ENCODE measurements at places on chromosomes 2 and 18.

DNA sequence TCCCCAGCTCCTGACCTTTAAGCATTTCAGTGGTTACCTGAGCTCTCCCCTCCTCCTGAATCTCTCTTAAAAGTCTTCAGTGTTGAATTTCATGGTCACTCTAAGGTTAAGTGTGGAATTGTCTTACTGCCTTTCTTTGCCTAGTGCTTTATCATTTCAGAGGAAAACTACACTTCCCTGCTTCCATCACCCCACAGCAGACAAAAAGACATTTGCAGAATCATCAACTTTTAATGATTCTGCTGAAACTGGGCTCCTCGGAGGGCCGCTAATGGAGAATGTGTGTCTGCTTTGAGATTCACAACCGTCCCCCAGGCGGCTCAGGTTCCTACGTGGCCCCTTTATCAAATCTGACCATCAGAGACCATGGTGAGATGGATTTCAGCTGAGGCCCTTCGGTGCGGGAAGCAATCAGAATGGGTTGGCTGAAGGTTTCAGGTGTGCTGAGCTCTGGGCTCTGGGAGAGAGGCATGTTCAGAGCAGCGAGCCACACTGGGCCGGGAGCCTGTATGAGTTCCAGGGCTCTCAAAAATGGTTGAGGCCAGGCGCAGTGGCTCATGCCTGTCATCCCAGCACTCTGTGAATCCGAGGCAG lies 41.9 kb upstream of the TBC1D8 start:
- no peak for DNase-seq

GRCh38 chr2:69499966-69500365 lies 62.7 kb upstream of the NFU1 start:
- DNase-seq = no peak

- DNase-seq = peak; percentile 34
Measured at GRCh38 chr2:144894612-144895599, 375.0 kb upstream of the ZEB2 start.

DNA sequence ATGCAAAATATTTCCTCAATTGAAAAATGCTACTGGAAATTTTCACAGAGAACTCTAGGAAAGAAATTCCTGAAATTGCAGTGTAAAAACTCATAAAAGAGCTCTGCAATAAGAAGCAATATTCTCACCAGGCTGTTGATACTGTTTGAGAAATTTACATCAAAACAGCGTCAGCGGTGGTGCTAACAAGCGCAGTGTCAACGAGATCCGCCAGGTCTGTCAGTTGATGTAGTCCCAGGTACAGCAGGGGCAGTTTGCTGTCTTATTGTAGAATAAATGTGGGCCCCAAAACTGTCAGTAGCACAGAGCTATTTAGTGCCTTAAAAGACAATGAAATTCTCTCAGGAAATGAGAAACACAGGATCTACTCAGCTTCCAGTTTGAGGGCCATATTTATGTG lies 611.2 kb downstream of the ARHGAP15 start:
- DNase-seq = no peak

DNA sequence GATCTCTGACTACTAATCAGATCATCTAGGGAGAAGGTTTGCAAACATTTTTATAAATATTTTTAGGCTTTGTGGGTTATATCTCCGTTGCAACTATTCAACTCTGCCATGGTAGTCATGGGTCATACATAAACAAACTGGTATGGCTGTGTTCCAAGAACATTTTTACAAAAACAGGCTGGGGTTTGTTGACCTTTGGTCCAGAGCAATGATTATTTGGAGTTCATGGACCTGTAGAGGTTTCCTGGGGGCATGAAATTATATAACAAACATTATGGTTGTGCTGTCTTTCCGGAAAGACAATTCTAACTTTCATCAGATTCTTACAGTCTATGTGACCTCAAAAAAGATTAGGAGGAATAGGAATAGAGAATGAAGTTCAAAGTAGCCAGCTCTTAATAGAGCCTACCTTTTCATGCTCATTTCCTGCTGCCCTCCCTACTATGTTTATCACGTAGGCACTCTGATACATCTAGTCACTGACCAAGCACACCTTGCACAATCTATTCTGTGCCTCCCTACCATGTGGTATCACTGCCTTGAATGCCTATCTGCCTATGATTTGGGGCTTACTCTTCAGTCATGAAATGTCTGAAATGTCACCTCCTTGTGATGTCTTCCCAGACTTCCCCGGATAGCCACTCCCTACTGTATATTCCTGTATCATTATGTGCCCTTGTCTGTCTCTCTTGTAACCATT lies 102.4 kb upstream of the SCN1A start:
- DNase-seq = no peak

GRCh38 chr2:218991674-218992168 lies 1.5 kb downstream of the CRYBA2 start:
- DNase-seq = no peak

- DNase-seq = no peak
Measured at GRCh38 chr2:660586-661359, 16.4 kb downstream of the TMEM18 start.

DNA sequence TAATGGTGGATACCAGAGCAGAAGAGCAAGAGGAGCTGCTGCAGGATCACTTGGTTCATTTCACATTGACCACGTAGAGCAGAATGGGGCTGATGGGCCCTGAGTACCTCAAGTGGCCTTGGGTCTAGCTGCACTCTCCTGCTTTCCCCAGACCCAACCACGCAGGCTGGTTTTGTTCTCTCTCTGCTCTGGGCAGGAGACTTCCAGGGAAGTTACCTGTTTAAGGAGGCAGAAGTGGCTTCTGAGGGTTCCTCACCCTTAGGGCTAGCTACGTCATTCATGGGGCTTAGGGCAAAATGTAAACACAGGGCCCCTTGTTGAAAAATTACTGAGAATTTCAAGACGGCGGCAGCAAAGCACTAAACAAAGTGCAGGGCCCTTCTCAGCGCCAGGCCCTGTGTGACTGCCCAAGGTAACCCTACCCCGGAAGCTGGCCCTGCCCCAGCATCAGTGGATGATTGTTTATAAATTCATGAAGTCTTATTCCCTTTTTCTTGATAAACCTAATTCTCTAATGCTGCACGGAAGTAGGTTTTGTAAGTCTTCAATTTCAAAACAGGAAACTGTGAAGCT lies 75.9 kb downstream of the TMEM182 start:
- no peak for DNase-seq

- DNase-seq = no peak
Measured at GRCh38 chr2:174245065-174245464, 3.3 kb downstream of the OLA1 start.

GRCh38 chr2:120904830-120905234 lies 169.2 kb downstream of the GLI2 start:
- no peak for DNase-seq

GRCh38 chr18:37464257-37464656 lies 101.3 kb downstream of the CELF4 start:
- DNase-seq = no peak

- DNase-seq = no peak
Measured at GRCh38 chr2:142241016-142241415, 110.2 kb upstream of the LRP1B start.

DNA sequence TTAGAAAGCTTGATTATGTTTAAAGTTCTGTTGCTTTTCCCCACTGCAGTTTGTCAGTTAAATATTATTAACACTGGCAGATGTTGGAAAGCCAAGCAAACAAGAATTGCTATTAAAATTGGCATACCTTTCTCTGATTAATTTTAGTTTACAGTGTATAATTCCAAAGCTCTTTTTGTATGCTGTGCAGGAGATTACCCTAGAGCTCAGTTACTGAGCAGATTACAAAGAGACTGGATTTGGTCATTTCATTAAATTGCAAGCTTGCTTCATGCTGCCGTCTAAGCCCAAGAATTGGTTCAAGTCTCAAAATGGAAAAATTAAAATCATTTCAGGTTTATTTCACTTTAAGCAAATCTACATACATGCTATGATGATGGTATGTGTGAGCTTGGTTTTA lies 2.3 kb downstream of the ASAP2 start:
- DNase-seq = no peak

GRCh38 chr2:72004976-72005375 lies 142.7 kb downstream of the CYP26B1 start:
- no peak for DNase-seq

DNA sequence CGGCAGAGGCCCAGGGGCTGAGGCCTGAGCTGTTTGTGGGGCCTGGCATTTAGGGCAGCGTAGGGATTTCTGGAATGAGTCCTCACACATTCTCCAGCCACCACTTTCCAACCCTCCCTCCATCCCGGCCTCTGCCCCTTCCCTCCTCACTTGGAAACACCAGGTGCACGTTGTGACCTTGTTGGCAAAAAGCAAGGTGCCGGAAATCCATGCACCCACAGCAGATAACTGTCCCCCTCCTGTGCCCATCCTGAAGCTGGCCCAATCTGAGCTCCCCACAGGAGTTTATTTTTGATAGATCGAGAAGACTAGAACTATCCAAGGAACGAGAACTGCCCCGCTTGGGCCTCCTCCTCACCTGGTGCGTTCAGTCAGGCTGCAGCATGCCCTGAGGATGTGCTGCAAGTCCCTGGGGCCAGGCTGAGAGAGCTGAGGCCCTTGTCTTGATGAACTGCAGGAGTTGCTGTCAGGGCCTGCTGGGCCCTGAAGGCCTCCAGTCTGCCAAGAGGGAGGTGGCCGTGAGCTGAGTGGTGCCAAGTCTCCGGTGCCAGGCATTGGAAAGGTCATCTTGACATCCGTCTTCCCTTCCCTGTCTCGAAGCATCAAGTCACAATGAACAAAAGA lies 55.8 kb downstream of the CTIF start:
- no peak for DNase-seq

DNA sequence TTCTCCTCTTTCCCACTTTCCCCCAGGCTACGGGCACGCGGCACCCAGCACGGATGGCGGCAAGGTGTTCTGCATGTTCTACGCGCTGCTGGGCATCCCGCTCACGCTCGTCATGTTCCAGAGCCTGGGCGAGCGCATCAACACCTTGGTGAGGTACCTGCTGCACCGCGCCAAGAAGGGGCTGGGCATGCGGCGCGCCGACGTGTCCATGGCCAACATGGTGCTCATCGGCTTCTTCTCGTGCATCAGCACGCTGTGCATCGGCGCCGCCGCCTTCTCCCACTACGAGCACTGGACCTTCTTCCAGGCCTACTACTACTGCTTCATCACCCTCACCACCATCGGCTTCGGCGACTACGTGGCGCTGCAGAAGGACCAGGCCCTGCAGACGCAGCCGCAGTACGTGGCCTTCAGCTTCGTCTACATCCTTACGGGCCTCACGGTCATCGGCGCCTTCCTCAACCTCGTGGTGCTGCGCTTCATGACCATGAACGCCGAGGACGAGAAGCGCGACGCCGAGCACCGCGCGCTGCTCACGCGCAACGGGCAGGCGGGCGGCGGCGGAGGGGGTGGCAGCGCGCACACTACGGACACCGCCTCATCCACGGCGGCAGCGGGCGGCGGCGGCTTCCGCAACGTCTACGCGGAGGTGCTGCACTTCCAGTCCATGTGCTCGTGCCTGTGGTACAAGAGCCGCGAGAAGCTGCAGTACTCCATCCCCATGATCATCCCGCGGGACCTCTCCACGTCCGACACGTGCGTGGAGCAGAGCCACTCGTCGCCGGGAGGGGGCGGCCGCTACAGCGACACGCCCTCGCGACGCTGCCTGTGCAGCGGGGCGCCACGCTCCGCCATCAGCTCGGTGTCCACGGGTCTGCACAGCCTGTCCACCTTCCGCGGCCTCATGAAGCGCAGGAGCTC lies 35.4 kb downstream of the KCNK3 start:
- no peak for DNase-seq

DNA sequence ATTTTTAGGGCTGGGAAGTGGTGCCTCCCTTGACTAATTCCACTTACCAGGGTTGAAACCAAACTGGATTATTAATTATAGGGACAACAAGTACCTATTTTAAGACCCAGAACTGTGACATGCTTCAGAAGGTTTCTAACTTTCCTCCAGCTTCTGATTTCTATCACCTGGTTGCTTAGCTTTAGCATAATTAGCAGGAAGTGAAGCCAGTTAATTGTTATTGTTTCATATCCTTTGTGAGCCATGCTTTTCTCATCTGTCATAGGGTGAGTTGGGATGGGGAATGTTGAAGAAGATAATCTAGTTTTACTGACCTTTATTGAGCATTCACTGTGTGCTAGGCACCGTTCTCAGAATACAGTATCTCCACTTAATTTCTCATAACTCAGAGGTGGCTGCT lies 3.2 kb downstream of the YPEL5 start:
- no peak for DNase-seq

- DNase-seq = no peak
Measured at GRCh38 chr2:31199206-31199605, 18.1 kb downstream of the CAPN14 start.

DNA sequence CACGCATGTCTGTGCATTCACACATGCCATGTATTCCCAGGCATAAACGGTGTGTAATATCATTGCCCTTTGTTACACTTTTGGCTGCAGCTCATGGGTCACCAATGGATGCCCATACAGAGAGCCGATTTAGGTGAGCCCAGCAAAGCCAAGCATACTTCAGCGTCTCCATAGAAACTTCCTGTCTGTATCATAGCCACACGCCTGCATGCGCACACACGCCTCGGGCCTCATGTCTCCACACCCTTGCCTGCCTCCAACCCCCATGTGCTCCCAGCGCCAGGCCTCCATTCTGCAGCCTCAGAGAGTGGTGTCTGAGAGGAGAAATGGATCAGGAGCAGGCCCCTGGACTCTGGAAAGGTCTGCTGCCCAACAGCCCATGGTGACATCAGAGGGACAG lies 33.5 kb upstream of the SELENOI start:
- no peak for DNase-seq

DNA sequence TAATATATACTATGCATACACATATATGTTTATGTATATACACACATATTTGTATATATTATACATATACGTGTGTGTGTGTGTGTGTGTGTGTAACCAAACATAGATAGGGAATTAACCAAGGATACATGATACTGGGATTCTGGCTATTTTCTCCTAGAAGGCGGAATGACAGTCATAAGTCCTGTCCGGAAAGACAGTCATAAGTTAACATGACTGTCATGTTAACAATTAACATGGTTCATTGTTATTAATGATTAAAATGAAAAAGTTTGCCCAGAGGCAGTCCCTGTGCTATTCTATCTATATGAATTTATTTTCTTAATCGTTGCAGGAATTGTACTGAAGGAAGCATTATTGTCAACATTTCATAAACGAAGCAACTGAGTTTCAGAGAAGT lies 450.7 kb upstream of the NXPH2 start:
- no peak for DNase-seq

DNA sequence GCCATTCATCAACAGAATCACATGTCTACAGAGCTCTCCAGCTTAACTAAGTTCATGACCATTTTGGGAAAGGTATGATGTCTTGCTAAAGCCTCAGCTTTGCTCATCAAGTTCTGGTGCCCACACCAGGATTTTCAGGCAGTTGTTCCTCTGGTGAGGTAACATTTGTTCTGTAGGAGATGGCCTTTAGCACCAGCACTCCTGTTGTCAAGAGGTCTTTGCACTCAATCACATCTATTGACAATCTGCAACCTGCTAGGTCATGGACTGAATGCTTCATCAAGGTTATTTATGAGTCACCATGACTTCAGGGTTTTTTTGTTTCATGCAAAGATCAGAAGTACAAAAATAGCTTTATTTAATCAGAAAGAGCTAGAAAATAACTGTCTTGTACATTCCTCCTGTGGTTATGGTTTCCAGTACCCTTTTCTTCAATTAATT lies 36.6 kb upstream of the VIT start:
- DNase-seq = no peak
